ENCODE measurements at places on chromosomes 5 and 9. TPM values are rescaled to one million over a fixed set of nuclear protein-coding genes. Genes with fewer than 3 reads are reported as not detected.
A peak's percentile ranks its signal among the peaks of the same experiment; 100 is the strongest.

The TTC16 gene
- total RNA-seq: 0.21 TPM

GRCh38 chr5:123512611-123513461 is 859 bp downstream of the CSNK1G3 start:
- peak; percentile 78 for DNase-seq

DNA sequence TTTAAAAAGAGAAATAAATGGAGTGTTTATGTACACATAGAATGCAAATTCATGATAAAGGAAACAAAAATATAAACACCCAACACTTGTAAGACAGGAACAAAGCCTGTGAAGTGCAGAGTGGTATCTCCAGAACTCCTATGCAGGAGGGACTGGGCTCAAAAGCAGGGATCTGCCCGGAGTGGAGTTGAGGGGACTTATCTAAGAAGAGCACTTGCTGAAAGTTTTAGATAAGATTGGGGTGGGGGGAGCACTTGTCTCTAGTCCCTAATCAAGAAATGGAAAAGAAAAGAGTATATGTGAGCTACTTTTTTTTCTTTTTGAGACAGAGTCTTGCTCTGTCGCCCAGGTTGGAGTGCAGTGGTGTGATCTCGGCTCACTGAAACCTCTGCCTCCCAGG is 840.4 kb downstream of the MAT2B start:
- DNase-seq: no peak

DNA sequence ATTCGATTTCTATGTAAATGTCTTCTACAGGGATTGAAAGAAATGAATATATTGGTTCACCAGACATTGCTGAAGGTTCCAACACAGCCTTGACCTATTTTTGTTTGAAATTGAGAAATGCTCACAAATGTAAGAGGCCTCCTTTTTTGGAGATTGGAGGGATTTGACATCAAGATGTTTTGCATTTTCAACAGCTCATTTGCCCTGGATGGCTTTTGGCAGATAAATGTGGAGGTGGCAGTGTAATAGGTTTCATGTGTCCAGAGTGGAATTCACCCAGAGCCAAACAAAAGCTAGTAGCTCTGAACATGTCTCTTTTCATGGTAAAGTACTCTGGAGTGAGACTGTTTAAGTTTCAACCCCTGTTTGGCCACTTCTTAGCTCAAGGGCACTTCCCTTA is 77.3 kb downstream of the PALM2AKAP2 start:
- DNase-seq: no peak

DNA sequence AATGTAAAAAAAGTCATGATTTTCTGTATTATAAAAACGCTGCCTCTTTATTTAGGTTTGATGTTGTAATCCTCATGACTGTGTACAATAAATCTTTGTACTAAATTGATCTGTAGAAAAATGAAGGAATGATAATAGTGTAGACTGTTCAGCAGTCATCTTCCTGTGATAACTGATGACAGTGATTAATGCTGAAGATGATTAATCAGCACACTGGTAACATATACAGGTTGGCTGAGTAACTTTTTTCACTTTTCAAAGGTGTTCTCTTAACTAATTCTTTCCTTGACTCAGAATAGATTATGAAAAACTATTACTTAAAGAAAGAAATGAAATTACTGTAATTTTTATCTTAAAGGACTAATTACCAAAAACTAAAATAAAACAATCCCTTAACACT is 122.5 kb downstream of the RFX3 start:
- DNase-seq: no peak

DNA sequence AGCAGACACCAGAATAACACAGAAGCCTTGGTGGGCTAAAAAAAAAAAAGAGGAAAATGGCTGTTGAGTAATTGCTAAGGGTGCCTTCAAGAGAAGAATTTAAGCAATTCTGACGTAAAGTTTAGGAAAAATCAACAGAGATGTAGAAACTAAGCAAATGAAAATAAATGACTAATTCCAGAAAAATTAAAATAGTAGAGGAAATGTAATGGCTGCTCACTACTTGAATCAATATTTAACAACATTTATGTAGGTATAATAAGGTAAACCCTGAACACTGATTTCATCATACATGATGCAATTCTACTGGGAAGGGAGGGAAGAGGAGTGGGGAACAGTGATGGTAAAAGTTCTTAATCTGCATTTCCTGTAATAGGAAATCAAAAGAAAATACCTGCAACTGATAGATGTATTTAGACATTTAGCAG is 41.4 kb downstream of the PUM3 start:
- DNase-seq: no peak

DNA sequence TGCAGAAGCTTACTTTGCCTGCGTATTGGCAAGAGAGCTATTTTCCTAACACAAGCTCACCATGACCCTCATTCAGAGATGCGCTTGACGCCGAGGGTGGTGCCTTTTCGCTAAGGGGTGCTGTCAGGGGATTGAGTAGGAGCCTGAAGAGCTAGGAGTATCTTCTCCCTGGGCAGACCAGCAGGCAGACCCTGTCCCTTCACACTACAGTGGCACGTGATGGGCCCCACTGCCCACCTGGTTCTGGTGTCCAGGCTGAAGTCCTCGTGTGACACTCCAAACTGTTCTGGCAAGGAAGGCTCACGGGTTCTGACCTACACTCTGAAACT is 198.3 kb downstream of the AUH start:
- no peak for DNase-seq

- no peak for DNase-seq
These were observed 50.0 kb upstream of the SH3GL2 start for GRCh38 chr9:17528859-17529258.

- DNase-seq: no peak
These were observed 200.4 kb downstream of the TTLL11 start for GRCh38 chr9:121892706-121893105.

- DNase-seq: no peak
These were observed 16.4 kb downstream of the DAP start for GRCh38 chr5:10744681-10745080.

- DNase-seq: no peak
These were observed 5.8 kb downstream of the HAPLN1 start for GRCh38 chr5:83714810-83715209.

DNA sequence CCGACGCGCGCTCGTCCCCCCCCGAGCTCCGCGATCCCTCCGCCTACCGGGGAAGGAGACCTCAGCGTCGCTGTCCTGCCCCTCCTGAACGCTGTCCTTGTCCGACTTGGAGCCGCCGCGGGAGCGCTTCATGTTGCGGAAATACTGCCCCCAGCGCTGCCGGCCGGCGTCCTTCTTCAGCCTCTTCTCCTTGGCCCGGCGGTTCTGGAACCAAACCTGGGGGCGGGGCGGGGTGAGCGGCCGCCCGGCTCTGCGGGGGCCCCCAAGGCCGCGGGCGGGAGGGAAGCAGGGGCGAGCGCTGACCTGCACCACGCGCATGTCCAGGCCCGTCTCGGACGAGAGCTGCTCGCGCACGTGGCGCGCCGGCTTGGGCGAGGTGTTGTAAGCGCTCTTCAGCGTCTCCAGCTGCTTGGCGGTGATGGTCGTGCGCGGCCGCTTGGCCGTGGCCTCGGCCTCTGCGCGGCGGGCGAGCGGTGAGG is 6.3 kb downstream of the LHX3 start:
- DNase-seq: no peak

- no peak for DNase-seq
These were observed 1098.6 kb downstream of the TAF11L14 start for GRCh38 chr5:18732556-18733479.

DNA sequence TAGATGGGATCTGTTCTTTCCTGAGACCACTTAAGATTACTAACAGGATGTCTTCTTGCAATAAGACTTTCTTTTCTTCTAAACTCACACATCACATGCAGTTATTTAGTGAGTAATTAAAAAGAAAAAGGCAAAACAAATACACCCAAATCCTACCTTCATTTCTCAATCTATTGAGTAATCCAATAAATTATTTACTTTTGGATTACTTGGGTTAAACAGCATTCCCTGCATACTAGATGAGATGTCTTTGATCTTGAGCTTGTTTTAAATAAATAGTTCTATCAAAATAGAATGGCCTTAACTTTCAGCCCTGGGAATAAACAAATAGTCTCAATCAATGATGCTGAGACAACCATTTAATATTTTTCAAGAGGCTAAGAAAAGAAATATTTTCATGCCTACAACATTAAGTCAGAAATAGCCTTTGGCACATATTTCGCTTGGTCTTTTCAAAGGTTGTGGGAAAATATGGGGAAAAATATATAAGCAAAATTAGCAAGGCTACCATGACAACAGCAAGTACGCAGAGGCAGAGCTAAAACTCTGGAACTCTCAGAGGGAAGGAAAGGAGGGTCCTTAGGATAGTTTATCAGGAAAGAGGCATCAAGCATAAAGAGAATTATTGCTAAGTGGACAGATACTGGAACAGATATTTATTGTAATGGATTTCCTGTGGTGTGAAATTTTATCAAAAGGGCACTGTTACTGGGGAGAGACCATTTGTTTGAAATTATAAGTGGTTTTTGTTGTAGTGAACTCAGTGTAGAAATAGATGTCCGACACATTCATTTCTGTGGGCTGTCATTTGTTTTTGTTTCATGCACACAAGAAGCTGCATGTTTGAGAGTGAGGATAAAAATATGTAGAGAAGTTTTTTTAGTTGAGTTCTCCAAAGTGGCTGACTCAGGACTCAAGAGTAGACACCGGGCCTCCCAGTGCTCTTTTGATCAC is 70.2 kb upstream of the CDH6 start:
- DNase-seq: no peak

GRCh38 chr5:14110680-14111079 is 32.5 kb upstream of the TRIO start:
- no peak for DNase-seq

- no peak for DNase-seq
These were observed 19.0 kb upstream of the RUSC2 start for GRCh38 chr9:35470894-35471293.
